HAP-1 (cell line): ENCODE measurements at places on chromosomes 16 and 17.

DNA sequence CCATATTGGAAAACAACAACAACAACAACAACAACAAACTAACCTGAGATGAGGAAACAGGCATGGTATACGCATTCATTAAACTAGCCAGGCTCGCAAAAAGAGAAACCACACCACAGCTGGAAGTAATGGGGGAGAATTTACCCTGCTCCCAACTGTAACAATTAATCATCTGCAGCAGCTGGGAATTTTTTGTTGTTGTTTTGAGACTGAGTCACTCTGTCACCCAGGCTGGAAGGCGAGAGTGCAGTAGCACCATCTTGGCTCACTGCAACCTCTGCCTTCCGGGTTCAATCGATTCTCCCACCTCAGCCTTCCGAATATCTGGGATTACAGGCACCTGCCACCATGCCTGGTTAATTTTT is 16.3 kb downstream of the PRPSAP1 start:
- no peak for DNase-seq

- DNase-seq: no peak
These were observed 79.0 kb downstream of the ARHGAP17 start for GRCh38 chr16:24936151-24936550.

DNA sequence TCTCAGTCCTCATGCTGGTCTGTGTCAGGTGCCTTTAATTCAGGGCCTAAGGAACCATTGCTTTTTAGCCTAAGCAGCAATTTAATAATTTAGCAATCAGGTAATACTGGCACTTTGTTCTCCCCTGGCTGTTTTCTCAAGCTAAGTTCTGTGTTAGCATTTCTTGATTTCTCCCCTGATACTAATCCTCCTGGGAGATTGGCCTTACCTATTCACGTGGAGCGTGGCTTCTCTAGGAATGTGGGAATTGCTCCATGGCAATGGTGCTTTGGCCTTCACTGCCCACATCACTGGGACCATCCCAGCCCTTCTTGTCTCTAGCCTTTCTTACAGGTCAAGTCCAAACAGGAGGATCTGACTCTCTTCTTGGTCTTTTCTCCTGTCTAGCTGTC is 55.7 kb downstream of the ZNRF1 start:
- DNase-seq: no peak

DNA sequence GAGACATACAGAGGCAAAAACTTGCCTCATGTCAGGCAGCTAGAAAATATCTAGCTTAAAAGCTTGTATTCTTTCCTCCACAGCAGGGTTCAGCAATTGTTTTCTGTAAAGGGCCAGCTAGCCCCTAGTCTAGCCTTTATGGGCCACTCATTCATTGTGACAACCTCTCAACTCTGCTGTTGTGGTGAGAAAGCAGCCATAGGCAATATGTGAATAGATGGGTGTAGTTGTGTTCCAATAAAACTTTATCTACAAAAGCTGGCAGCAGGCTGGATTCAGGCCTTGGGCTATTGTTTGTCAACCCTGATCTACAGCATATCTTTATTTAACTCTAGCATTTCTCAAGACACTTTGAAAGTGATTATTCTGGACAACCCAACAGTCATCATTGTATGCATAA is 46.4 kb upstream of the CDYL2 start:
- DNase-seq: no peak

DNA sequence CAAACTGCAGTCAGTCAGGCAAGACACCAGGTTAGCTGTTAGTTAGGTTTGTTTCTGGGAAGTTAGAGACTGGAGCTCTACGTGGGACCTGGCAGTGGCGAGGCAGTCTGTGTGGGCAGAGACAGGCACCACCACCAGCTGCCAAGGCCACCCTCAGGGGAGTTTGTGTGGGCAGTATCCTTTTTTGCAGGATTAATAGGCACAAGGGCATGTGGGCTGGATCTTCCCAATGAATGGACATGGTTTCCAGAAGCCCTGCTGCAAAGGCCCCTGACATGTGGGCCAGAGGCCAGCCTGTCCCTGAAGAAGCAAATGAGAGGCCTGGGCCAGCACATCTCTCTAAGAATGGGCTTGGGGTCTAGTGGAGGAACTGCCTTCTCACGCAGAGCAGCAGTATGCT is 19.2 kb upstream of the SREBF1 start:
- no peak for DNase-seq

DNA sequence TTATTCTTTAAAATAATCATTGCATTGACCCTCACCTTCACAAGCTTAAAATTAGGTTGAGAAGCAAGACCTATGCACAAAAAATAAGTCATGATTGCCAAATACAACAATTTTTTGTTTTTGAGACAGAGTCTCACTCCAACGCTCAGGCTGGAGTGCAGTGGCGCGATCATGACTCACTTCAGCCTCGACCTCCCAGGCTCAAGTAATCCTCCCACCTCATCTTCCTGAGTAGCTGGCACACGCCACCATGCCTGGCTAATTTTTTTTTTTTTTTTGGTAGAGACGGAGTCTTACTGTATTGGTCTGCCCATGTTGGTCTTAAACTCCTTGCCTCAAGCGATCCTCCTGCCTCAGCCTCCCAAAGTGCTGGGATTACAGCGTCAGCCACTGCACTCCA is 24.2 kb downstream of the ZNF652 start:
- DNase-seq: no peak

DNA sequence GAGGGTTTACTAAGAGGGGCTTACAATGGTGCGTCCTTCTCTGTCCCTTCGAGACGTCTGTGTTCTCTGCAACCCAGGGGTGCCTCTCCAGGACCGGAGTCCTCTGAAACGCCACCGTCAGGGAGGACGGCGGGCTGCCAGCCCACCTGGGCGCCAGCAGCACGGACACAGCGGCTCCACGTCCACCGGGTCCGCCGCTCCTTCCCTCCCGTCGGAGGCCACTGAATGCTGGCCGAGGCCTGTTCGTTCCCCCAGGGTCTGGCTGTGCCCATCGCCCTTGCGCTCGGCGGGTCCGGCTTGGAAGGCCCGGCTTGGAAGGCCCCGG is 403 bp downstream of the TEPSIN start:
- DNase-seq: no peak
